ENCODE measurements at places on chromosomes 7 and 10.

GRCh38 chr7:77252506-77252905, 52.9 kb upstream of the FGL2 start:
- DNase-seq: no peak

DNA sequence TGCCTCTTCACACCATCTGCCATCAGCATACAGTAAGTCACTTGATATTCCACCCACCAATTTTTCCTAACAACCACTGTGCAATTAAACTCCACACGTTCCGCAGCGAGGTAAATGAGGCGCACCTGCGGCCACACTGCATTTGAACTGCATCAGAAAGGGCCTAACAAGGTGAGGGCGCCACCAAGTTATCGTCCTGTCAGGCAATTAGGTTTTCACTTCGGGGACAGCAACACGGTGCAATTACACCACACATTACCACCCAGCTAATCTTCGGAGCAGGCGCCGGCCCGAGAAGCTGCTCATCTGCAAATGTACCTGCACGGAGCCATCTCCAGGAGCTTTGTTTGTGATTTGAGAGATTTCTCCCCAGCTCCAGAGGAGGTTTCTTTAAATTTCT, 84.4 kb downstream of the EBF3 start:
- no peak for DNase-seq

- DNase-seq: no peak
Observed at GRCh38 chr10:114956466-114956865, 18.5 kb downstream of the TRUB1 start.

GRCh38 chr10:119483001-119483400, 59.5 kb downstream of the RGS10 start:
- no peak for DNase-seq

GRCh38 chr7:98762620-98763019, 107.2 kb downstream of the TMEM130 start:
- no peak for DNase-seq

DNA sequence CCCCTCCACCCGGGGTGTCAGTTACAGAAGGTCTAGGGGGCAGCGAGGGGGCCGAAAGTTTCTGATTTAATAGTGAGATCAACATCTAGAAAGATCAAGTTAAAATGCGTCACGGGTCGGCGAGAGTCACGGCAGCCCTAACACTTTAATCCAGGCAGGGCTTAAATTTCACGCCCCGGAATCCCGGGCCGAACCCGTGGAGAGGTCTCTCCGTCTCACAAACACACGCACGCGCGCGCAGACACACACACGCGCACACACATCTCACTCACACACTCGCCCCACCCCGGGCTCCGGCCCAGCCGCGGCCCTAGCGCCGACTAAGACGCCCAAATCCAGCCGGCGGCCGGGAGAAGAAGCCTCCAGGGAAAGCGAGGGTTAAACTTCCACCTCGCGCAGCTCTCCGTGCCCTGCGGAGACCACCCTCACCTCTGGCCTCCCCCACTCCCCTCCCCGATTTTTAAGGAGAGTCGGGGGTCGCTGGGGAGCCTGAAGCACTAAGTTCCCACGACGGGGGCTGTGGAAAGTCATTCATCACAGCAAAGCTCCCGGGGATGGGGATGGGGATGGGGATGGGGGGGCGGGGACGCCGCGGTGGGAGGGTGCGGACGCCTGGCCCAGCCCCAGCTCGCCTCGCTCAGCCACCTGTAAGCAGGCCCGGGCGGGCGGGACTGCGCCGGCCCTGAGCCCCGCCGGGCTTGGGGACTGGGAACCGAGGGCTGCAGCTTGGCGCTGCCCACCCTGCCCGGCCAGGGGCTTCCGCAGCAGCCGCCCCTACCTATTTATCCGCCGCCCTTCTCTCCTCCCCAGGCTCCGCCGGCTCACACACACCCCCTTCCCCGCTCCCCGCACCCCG, 1.6 kb downstream of the PDGFA start:
- DNase-seq: no peak
